ENCODE measurements at places on chromosomes 11 and 22. TPM values are rescaled to one million over a fixed set of nuclear protein-coding genes. Genes with fewer than 3 reads are reported as not detected.

Gene CD3D
- polyA plus RNA-seq = 5.6 TPM

Gene DGCR2
- polyA plus RNA-seq = 61.0 TPM

Gene OR4C46
- not detected for polyA plus RNA-seq

Gene RASGRP2
- polyA plus RNA-seq = 46.1 TPM
